Bronchial epithelial cell (primary cell): ENCODE measurements at places on chromosomes 5 and 9. TPM values are rescaled to one million over a fixed set of nuclear protein-coding genes. Genes with fewer than 3 reads are reported as not detected.

TXNDC8 gene
- total RNA-seq, result not detected in 2 replicates

TAF11L10 gene
- total RNA-seq, result not detected in 2 replicates

RORB gene
- total RNA-seq, result under 0.01 TPM in 1 of 2 replicates, not detected in the other

ABL1 gene
- total RNA-seq, result 17.6 and 20.1 TPM in 2 replicates

NDOR1 gene
- 2.6 and 3.6 TPM in 2 replicates for total RNA-seq

LHX3 gene
- not detected in 2 replicates for total RNA-seq

LEAP2 gene
- 0.13 and 0.53 TPM in 2 replicates for total RNA-seq
